ENCODE measurements at places on chromosomes 12 and 14. TPM values are rescaled to one million over a fixed set of nuclear protein-coding genes. Genes with fewer than 3 reads are reported as not detected.

HOXC9 gene
- 1.8 TPM for total RNA-seq

NEMF gene
- 171 TPM for total RNA-seq

NR1H4 gene
- 3.2 TPM for total RNA-seq

GABARAPL1 gene
- 38.0 TPM for total RNA-seq

PIWIL1 gene
- 0.21 TPM for total RNA-seq

MYH6 gene
- 0.26 TPM for total RNA-seq

NGB gene
- total RNA-seq: not detected

SLC24A4 gene
- 0.85 TPM for total RNA-seq

RDH16 gene
- 0.58 TPM for total RNA-seq

LRRIQ1 gene
- 0.79 TPM for total RNA-seq

INHBC gene
- not detected for total RNA-seq

LIN7A gene
- 31.2 TPM for total RNA-seq

SLC16A7 gene
- total RNA-seq: 51.1 TPM

TMBIM4 gene
- total RNA-seq: 97.0 TPM

TSPAN19 gene
- not detected for total RNA-seq

POTEM gene
- total RNA-seq: not detected

RNASE8 gene
- not detected for total RNA-seq

ARHGAP5 gene
- 338 TPM for total RNA-seq

KCNA5 gene
- 2.9 TPM for total RNA-seq

FLVCR2 gene
- total RNA-seq: 4.9 TPM

REP15 gene
- 0.95 TPM for total RNA-seq

ERGIC2 gene
- total RNA-seq: 93.9 TPM

LRP1 gene
- total RNA-seq: 146 TPM

AQP6 gene
- 0.26 TPM for total RNA-seq

PPP1R1A gene
- total RNA-seq: 1.6 TPM

DTX1 gene
- total RNA-seq: 3.3 TPM

CRIP1 gene
- total RNA-seq: 9.4 TPM

CNTN1 gene
- total RNA-seq: 63.4 TPM

GPR68 gene
- total RNA-seq: 1.7 TPM

LHX5 gene
- total RNA-seq: not detected

ASB2 gene
- 32.3 TPM for total RNA-seq

C14orf132 gene
- 26.2 TPM for total RNA-seq

AREL1 gene
- 20.4 TPM for total RNA-seq

PA2G4 gene
- total RNA-seq: 64.6 TPM

PARP2 gene
- total RNA-seq: 13.5 TPM

SCNN1A gene
- 5.7 TPM for total RNA-seq

NXPH4 gene
- 0.79 TPM for total RNA-seq

LBHD2 gene
- total RNA-seq: not detected

ERH gene
- 131 TPM for total RNA-seq

OR4M1 gene
- total RNA-seq: not detected

IQSEC3 gene
- 1.5 TPM for total RNA-seq

CD27 gene
- 0.26 TPM for total RNA-seq

SERPINA6 gene
- total RNA-seq: not detected

RASSF8 gene
- 63.1 TPM for total RNA-seq

IL26 gene
- not detected for total RNA-seq

TDRD9 gene
- total RNA-seq: 0.95 TPM

NKX2-8 gene
- not detected for total RNA-seq

CEP128 gene
- 14.3 TPM for total RNA-seq

ARHGDIB gene
- 56.6 TPM for total RNA-seq

PROX2 gene
- total RNA-seq: not detected

SLC41A2 gene
- 27.5 TPM for total RNA-seq

DIO3 gene
- 1.8 TPM for total RNA-seq

BICDL1 gene
- 2.4 TPM for total RNA-seq

VDR gene
- total RNA-seq: 0.79 TPM

VRTN gene
- total RNA-seq: not detected

PPFIA2 gene
- total RNA-seq: 14.5 TPM

Data from urinary bladder (tissue), 4 donors.